ENCODE measurements at places on chromosomes 5 and 9.

- no peak for DNase-seq
Measured at GRCh38 chr5:126004636-126005035, 418.6 kb upstream of the GRAMD2B start.

DNA sequence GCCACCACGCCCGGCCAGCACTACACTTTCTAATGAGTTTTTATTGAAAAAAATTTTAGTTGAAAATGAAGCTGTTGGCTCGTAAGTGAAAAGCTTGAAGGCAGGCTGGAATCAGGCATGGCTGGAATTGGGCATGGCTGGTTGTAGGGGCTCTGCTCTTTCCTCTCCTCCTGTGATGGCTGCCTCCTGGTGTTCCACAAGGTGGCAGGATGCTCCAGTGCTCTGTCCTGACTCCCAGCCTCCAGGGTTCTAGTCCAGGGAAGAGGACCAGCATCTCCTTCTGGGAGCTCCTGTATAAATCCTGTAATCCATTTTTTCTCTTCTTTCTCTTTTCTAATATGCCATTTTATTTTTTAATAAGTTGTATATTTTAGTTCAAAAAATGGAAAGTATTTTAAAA is 57.2 kb upstream of the DHFR start:
- peak; percentile 10 for DNase-seq

DNA sequence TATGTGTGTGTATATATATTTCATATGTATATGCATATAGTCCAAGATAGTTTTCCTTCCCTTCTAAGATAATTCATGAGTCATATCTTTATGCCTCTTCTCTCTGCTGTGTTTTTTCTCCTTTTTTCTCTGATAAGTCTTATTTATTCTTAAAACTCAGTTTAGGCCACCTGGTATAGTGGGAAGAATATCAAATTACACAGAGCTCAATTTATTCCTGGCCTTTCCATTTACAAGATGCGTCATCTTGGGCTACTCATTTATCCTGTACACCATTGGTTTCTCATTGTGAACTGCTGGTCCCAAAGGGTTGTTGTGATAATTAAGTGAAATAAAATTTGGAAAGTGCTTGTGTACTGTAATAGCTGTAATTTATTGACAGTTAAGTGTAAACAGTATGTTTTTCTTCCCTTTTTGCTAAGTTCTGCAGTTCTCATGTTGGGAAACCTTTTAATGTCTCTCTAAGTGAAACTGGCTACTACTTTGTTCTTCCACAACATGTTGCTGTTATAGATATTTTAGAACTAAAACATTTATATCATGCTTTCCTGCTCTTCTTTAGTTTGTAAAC is 19.4 kb downstream of the CCDC171 start:
- no peak for DNase-seq

GRCh38 chr5:150461231-150461630 is 11.7 kb upstream of the RPS14 start:
- no peak for DNase-seq

DNA sequence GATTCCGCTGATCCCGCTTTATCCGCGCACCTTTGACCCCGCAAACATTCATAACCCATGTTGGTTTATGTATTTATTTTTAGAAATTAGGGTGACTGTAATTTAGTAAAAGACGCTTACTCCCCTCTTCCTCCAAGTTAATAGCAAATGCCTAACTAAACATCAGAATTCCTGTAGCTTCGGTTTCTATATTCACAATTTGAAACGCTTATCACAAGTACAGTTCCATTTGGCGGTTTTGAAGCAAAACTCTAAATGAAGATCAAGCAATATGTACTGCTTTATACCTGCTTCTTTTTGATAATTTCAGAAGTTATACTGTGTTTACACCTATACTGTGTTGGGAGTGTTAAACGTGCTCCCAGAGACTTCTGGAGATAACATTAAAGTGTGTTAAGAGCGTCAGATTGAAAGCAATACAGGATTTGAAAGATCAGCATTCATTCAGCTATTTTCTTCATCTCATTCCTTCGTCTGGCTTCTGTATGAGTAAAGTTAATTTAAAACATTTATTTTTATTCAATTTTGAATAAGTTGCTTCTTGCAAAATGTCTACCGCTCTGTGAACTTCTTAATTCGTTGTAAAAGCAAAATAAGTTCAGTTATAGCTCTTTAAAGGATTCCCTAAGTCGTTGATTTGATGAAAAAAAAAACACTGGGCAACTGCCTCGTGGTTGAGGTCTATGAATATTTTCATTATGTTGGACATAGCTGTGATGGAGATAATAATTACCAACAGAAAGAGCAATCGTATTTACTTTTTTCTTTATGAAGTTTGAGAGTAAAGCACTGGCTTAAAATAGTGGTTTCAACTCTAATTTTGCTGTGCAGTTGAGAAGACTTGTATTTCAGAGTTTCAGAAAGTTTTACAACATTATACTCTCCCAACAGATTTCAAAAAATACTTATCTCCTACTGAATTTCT is 2.5 kb downstream of the PRDM6 start:
- DNase-seq = no peak

- DNase-seq = peak; percentile 42
Measured at GRCh38 chr9:109349421-109349846, 28.6 kb upstream of the EPB41L4B start.
